ENCODE measurements at places on chromosomes 11 and 22.

DNA sequence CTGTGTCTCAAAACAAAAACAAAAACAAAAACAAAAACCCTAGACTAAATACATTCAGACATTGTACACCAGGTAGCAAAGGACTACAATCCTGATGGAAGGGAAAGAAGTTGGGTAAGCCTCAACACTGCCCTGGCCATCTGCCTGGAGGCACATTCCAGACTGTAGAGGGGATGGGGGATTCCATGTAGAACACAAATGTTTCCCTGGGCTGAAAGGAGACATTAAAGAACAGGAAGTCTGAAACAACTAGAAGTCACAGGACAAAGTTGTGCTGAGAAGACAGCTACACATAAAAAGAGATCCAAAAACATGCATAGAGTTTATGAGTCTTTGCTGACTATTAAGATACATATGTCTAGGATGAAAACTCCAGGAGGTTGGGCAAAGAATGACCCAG is 83.9 kb downstream of the RRAS2 start:
- DNase-seq = no peak

DNA sequence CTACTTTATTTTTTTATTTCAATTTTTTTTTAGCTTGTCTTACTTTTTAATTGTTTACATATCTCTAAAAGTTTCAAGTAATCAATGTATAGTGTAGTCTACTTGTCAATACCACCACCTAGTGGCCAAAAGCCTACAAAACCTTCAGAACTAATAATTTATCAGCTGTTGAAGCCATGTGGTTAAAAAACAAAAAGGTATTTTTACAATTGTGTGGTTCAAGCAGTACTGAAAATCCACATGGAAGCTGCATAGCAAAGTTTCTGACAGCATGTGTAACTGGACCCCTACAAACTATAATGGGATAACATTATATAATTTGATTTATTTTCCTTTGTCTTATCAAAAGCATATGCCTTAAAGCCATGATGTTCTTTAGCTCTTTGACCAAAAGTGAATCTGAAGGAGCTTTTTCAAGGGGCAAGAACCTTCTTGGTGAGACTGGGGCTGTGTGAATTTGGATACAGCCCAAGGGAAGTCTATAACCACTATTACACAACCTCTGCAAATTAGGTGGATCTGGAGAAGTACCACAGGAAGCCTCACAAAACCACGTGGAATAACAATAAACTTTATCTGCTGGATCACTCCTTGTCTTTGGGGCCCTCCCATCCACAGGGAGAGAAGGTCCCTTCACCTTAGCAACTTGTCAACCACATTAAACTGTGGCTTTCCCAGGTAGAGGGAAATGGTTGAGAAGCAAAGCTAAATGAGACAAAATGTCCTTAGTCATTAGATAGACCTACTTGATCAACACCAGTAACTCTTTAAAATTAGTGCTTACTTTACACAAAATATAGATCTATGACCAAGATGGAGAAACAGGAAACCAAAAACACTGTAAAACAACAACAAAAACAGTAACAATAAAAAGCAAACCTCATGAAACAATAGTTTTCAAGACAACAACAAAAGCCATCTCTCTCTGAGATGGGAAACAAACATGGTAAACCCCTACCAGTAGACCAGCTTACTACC is 9.9 kb downstream of the NARS2 start:
- DNase-seq = peak; percentile 41

GRCh38 chr11:66651016-66651415 is 12.5 kb downstream of the RBM4 start:
- DNase-seq = no peak

GRCh38 chr22:23066200-23067022 is 3.9 kb upstream of the GNAZ start:
- DNase-seq = no peak

- peak; percentile 63 for DNase-seq
Measured at GRCh38 chr22:20015971-20016733, 471 bp downstream of the ARVCF start.

GRCh38 chr11:62560566-62561103 is 13.1 kb downstream of the EEF1G start:
- DNase-seq = no peak

DNA sequence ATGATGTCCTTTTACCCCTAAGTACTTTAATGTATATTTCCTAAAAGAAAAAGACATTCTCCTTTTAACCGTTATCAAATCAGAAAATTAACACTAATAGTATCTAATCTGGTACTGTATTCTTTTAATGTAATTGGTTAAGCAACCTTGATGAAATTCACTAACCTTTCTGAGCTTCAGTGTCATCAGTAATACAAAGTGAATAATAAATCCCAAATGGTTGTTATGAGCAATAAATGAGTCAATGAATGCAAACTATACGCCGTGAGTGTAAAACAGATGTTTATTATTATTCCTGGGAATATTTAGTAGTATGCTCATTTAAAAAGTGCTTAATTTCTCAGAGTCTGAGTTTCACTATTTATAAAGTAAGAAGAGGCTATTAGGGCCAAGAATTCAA is 21.5 kb downstream of the UEVLD start:
- no peak for DNase-seq

GRCh38 chr11:57200917-57201316 is 19.2 kb downstream of the LRRC55 start:
- no peak for DNase-seq

DNA sequence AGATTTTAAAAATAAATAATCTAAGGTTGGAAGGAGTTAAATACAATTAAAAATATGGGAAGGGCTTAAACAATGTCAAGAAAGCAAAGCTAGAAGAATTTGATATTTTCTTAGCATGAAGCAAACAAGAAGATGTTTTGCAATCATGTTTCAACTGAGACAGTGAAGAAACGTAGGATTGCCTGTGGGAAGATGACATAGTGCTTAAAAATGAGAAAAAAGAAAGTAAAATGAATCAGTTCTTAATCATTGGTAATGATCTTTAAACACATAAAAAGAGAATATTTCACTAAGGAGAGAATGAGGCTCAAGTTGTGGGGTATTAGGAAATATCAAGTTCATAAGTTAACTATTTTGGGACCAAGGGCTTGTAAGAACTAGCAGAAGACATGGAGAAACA is 855.0 kb downstream of the METTL15 start:
- no peak for DNase-seq

GRCh38 chr11:126152586-126152985 is 58.9 kb downstream of the RPUSD4 start:
- DNase-seq = no peak

- no peak for DNase-seq
Measured at GRCh38 chr11:29481738-29482137, 535.1 kb downstream of the KCNA4 start.

DNA sequence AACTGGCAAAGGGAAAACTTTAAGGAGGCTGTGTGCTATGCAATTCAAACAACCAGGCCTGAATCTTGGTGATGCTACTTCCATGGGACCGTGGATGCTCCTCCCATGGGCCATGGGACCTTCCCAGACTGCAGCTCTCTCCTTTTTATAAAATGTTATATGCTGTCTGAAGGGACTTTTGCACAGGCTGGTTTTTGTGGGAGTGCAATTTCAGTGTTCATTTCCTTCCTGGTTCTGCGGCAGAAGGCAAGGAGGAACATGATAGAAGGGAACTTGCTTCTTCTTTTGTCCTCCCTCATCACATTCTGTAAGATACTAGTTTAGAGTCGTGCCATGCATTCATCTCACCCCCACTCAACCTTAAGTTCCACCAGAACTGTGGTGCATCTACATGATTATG is 68.9 kb downstream of the C11orf58 start:
- no peak for DNase-seq

- DNase-seq = no peak
Measured at GRCh38 chr22:38260761-38261681, 11.8 kb downstream of the TMEM184B start.

DNA sequence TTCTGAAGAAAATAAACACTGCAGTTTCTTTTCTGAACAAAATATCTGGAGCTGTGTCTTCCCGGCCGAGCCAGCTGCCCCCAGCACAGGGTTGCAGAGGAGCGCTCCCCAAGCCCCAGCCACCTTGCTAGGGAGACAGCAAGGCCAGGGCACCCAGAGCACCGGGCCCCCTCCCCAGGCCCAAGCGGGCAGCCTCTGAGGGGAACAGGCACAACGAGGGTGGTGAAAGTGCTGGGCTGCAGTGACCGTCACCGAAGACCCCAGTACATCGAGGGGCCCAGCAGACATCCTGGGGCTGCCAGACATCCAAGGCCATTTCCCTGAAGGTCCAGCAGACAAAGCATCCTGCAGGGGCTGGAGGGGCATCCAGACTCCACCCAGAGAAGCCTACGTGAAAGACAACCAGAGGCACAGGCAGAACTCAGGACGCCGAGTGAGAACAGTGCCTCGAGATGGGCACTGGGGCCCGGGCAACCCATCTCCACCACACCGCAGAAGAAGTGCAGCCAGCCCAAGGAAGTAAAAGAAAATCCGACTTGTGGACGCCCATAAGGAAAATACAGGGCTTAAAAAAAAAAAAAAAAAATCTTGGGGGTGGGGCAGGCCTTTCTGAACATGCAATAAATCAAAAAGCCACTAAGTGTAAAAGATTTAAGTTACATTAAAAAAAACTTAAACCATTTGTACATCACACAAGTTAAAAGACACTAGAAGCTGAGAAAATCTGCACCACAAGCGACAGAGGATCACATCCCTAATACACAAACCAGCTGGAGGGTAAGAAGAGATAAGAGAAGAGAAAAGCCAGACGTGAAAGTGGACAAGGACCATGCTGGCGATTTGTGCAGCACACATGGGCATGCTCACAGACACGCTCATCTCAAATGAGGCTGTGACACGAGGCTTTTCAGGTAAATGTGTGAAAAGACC is 36.0 kb upstream of the COMT start:
- DNase-seq = no peak

DNA sequence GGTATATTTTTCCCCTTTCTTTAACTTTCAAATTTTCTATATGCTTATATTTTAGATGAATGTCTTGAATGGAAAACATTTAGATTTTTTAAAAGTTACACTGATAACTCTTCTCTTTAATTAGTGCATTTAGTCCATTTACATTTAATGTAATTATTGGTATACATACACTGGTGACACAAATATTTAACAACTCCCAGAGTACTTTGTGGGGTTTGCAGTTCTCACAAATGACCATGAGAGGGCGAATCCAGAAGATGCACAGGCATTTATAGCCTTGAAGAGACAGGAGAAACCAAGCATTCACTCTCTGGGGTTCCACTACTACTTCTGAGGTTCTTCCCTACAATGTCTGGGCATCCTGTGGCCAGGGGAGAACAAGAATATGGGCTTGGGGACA is 125.1 kb downstream of the TIMP3 start:
- DNase-seq = peak; percentile 12

DNA sequence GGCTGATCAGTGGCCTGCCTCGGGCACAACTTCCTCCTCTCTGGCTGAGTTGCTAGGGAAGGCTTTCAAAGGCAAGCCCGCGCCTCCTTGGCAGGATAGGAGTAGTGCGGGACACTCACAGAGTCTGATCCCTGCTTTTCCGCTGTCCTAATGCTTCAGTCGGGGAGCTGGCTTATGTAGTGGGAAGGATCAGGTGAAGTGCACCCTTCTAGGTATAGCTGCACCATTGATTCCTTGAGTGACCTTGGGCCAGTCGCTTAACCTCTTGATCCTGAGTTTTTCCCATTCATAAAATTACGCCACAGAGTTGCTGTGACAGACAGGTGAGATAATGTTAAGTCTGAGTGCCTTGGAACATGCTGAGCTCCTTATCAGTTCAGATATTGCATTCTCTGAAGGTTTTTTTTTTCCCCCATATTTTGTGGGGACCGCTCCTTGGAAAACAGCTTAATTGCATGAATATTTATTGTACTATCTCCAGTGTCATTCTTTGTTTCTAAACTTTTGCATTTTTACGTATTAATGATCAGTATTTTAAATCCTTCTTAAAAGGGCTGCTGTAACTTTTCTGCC is 961 bp downstream of the IPO7 start:
- no peak for DNase-seq

GRCh38 chr11:62352355-62353336 is 15.4 kb downstream of the ASRGL1 start:
- DNase-seq = no peak

DNA sequence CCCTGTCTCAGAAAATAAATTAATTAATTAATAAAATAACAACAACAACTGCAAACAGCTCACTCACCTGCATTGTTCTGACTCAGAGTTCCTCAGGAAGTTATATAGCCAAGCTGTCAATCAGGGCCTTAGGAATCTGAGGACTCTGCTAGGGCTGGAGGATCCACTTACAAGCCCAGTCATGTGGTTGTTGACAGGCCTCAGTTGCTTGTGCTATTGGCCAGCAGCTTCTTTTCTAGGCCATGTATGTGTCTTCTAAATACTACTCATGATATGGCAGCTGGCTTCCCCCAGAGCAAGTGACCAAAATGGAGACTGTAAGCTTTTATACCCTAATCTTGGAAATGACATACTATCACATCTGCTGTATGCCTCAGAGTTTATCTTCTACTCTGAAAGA is 20.8 kb upstream of the ATP5MG start:
- no peak for DNase-seq

- no peak for DNase-seq
Measured at GRCh38 chr11:134362192-134362901, 30.6 kb downstream of the GLB1L2 start.

DNA sequence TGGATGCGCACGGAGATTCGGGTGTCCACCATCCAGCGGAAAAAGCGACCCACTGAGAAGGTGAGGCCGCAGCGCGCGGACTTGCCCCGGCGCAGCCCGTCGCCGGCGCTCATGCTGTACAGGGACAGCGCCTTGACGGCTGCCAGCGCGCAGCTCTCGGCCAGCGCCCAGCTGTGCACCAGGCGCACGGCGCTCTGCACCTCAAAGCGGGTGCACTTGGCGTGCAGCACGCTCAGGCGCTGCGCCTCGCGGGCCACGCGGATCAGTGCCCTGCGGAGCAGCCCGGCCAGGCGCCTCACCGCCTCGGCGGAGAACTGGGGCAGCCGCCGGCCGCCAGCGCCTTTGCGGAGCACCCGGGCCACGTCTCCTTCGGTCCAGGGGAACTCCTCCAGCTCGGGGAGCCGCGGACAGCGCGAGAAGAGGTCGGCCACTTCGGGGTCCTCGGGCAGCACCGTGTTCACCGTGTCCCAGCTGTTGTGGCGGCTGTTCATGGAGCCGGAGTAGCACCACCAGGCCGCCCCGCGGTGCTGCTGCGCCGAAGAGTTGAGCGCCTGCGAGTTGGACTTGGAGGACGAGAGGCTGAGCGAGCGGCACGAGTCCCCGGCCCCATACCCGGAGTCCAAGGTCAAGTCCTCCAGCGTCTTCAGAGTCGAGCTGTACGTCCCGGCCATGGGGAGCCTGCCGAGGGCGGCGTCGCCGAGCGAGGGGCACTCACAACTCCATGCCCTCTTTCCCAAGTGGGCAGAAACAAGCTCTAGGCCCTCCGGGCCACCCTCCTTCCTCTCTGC is 703 bp downstream of the ABTB2 start:
- peak; percentile 67 for DNase-seq

GRCh38 chr11:116736763-116737162 is 36.0 kb downstream of the BUD13 start:
- no peak for DNase-seq

DNA sequence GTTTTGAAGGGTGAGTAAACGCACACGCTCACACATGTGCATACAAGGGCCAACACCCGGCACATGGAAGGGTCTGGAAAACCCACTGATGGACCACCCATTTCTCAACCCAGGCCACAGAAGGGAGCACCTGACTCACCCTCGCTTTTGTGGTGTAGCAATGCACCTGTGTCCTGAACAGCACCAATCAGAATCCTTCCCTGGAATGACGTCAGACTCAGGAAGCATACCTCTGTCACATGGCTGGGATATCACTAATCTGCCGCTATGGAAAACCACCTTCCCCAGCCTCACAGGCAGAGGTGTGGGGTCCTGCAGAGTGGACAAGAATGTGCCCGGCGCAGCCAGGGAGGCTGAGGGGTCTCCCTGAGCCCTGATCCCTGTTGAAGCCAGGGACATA is 9.0 kb upstream of the OSM start:
- no peak for DNase-seq
